Subcutaneous preadipocyte (primary cell): ENCODE measurements at places on chromosomes 11 and 22. TPM values are rescaled to one million over a fixed set of nuclear protein-coding genes. Genes with fewer than 3 reads are reported as not detected.

ACR gene
- not detected in 2 replicates for total RNA-seq

MIAT gene
- total RNA-seq = 0.37 and 0.59 TPM in 2 replicates

MRGPRX4 gene
- total RNA-seq = not detected in 2 replicates

API5 gene
- total RNA-seq = 62.5 and 76.6 TPM in 2 replicates

BDNF gene
- under 0.01 and 0.39 TPM in 2 replicates for total RNA-seq

RASD2 gene
- total RNA-seq = not detected in 2 replicates

FAM227A gene
- 1.4 and 2.2 TPM in 2 replicates for total RNA-seq

KRTAP5-7 gene
- total RNA-seq = 0.37 TPM in 1 of 2 replicates, not detected in the other

MYO18B gene
- total RNA-seq = 4.0 TPM in 1 of 2 replicates, not detected in the other

PTPRCAP gene
- 0.78 and 1.1 TPM in 2 replicates for total RNA-seq

SHANK3 gene
- 0.73 and 2.2 TPM in 2 replicates for total RNA-seq

FERMT3 gene
- 2.2 and 7.8 TPM in 2 replicates for total RNA-seq

KIRREL3 gene
- under 0.01 TPM in 2 replicates for total RNA-seq

FIBIN gene
- 2.9 and 12.5 TPM in 2 replicates for total RNA-seq

MS4A6E gene
- not detected in 2 replicates for total RNA-seq

HEPN1 gene
- total RNA-seq = 0.20 TPM in 1 of 2 replicates, not detected in the other

SCN4B gene
- not detected in 2 replicates for total RNA-seq

KRTAP5-6 gene
- not detected in 2 replicates for total RNA-seq

OVCH2 gene
- not detected in 2 replicates for total RNA-seq

OR9G1 gene
- total RNA-seq = not detected in 2 replicates

NPAS4 gene
- total RNA-seq = not detected in 2 replicates

HOATZ gene
- not detected in 2 replicates for total RNA-seq

SLC22A12 gene
- not detected in 2 replicates for total RNA-seq

TEX54 gene
- total RNA-seq = not detected in 2 replicates

C11orf52 gene
- total RNA-seq = 0.37 TPM in 1 of 2 replicates, not detected in the other

USP47 gene
- 37.5 and 46.7 TPM in 2 replicates for total RNA-seq

H19 gene
- 3.1 and 40.4 TPM in 2 replicates for total RNA-seq

TBRG1 gene
- 17.6 and 22.7 TPM in 2 replicates for total RNA-seq

GLB1L3 gene
- not detected in 2 replicates for total RNA-seq

FOSL1 gene
- 42.3 and 103 TPM in 2 replicates for total RNA-seq

CECR2 gene
- under 0.01 TPM in 1 of 2 replicates, not detected in the other for total RNA-seq

CCDC15 gene
- total RNA-seq = 3.3 and 7.0 TPM in 2 replicates

C11orf91 gene
- total RNA-seq = 0.20 TPM in 1 of 2 replicates, not detected in the other

CRACR2B gene
- 0.37 and 0.78 TPM in 2 replicates for total RNA-seq

BAIAP2L2 gene
- total RNA-seq = 4.1 and 6.2 TPM in 2 replicates

MS4A15 gene
- not detected in 2 replicates for total RNA-seq

TRIM49 gene
- not detected in 2 replicates for total RNA-seq

OR10W1 gene
- total RNA-seq = not detected in 2 replicates

RASSF10 gene
- total RNA-seq = not detected in 2 replicates

PIK3IP1 gene
- 5.3 and 12.9 TPM in 2 replicates for total RNA-seq

JRKL gene
- total RNA-seq = 4.4 and 6.5 TPM in 2 replicates

TRPC6 gene
- total RNA-seq = under 0.01 and 0.37 TPM in 2 replicates

YPEL1 gene
- total RNA-seq = 0.20 and 0.37 TPM in 2 replicates

C11orf65 gene
- 0.39 and 1.8 TPM in 2 replicates for total RNA-seq

CASP1 gene
- 6.1 and 9.9 TPM in 2 replicates for total RNA-seq

RIBC2 gene
- 1.1 and 1.4 TPM in 2 replicates for total RNA-seq

SCGB1A1 gene
- not detected in 2 replicates for total RNA-seq

OSBP2 gene
- total RNA-seq = 2.9 and 20.1 TPM in 2 replicates

TMEM86A gene
- 0.73 and 0.78 TPM in 2 replicates for total RNA-seq

CCDC116 gene
- under 0.01 and 0.39 TPM in 2 replicates for total RNA-seq

CELSR1 gene
- total RNA-seq = 0.20 and 1.1 TPM in 2 replicates

NARS2 gene
- 10.3 and 13.5 TPM in 2 replicates for total RNA-seq

MAPK8IP1 gene
- total RNA-seq = 7.3 and 7.4 TPM in 2 replicates

MUC5AC gene
- not detected in 2 replicates for total RNA-seq

HPS5 gene
- total RNA-seq = 18.7 and 30.7 TPM in 2 replicates

GRAP2 gene
- total RNA-seq = not detected in 2 replicates

CNIH2 gene
- total RNA-seq = 0.73 TPM in 1 of 2 replicates, not detected in the other

TREH gene
- total RNA-seq = not detected in 2 replicates
